Forelimb muscle (tissue), 1 donor: ENCODE measurements at places on chromosomes 1 and 21. TPM values are rescaled to one million over a fixed set of nuclear protein-coding genes. Genes with fewer than 3 reads are reported as not detected.

DNA sequence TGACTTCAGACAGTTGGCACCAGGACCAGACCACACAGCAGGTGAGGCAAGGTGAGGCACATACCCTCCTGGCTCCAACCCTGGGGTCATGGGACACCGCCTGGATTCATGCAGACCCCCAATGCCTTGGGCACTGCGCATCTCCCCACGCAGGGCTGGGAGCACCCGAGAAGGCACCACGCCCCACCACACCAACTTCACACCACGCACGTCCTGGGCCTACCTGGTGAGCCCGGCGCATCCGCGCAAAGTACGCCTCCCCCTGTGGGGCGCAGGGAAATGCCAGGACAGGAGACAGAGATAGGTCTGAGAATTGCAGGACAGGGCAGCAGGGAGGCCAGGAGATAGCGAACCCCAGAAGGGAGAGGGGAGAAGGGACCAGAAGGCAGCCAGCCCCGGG is 58.5 kb downstream of the LDLRAD2 start:
- no peak for DNase-seq

DNA sequence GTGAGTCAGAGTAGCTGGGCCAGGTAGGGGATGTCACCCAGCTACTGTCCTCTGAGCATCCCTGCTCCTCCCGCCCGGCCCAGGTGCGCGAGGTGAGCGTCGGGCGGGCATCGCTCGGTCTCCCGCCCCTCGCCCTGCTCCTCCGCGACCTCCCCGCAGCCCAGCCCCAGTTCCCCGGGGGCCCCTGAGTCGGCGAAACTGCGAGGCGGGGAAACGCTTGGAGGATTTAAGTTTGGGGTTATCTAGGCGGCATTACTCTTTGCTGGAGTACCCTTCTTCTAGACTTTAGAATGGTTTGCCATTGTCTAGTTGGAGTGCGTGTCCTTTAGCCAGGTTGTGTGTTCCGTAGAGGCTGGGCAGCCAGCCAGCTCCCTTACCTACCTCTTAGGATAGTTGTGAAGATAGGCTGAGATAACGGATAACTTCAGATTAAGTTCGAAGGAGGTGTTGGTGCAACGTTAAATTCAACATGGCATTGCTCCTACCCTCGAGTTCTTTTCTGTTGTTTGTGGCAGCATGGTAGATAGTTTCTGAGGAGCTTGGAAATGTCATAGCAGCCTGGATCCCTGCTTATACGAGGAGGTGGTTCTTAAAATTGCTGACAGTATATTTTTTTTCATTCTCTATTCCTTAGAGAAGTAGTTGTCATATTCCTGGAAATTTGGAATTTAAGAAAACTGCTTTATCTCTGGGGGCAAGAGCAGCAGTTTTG is 697 bp downstream of the AGO3 start:
- no peak for DNase-seq

DNA sequence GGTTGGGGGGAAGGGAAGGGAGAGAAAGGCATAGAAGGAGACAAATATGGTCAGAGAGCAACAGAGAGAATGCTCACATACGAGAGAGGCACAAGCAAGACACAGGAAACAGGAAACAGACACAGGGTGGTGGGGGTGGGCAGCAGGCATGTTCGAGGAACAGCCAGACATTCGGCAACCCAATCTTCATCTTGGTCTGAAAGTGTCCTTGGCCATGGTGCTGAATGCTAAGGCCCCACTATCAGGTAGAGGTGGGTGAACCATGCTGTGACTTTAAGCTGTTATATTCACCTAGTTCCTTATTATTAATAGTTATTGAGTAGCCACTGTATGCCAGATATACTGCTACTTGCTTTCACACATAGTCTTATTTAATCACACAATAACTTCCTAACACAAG is 109.2 kb downstream of the DDX20 start:
- DNase-seq, result no peak

DNA sequence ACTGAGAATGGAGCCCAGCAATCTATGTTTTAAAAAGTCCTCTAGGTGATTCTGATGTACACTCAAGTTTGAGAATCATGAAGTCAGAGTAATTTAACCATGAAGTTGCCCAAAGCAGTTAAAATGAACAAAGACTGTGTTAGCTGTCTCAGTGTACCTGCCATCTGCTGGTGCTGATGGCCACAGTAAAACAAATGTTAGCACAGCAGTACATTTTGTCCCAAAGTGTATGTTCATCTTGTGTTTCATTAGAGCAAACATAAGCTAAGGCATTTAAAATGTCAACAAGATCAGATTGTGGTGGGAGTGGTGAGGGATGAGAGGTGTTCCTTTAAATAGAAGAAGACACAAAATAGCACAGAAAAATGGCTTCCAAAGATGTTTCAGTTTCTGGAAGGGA is 31.1 kb downstream of the FYB2 start:
- DNase-seq, result no peak

DNA sequence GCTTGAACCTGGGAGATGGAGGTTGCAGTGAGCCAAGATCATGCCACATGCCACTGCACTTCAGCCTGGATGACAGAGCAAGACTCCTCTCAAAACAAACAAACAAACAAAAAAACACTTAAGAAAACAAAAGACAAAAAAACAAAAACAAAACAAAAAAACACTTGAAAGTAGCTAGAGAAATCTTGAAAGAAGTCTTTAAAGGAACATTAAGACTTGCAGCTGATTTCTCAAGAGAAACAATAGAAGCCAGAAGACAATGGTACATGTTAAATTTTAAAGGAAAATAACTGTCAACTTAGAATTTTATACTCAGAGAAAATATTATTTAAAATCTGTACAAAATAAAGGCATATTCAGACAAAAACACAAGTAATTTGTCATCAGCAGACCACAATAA is 71.3 kb downstream of the HLX start:
- DNase-seq, result no peak

GRCh38 chr1:77465139-77465538 is 183.3 kb downstream of the AK5 start:
- no peak for DNase-seq

DNA sequence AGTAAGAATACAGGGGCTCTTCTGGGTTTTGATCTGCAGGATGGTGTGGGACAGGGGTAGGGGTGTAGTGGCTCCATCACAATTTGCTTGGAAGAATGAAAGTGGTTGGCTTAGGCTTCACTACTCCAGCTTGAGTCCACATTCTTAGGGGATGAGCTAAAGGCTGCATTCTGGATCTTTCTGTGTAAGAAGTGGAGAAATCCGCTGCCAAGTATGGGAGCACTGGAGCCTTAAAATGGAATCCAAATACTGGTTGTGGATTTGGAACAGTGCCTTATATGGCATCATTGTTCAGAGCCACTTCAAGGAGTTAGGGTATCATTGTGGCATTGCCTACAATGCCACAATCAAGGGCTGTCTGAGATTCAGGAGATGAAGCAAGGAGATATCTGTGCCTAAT is 187.1 kb downstream of the LMO4 start:
- DNase-seq, result no peak

DNA sequence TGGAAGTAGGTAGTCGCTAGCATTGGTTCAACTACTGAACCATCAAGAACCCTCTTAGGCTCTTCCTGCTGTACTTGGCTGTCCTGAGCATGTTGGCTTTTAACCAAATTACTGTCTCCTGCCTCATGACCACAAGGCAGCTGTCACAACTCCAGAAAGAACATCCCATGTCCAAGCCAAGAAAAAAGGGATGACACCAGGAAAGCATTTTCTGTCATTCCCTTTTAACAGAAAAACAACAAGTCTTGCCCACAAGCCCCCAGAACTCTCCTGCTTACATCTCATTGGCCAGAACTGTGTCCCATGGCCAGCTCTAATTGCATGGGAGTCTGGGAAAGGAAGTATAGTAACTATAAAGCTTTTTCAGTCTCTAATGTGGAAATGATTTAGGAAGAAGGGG is 2.4 kb upstream of the RNU5D-1 start:
- no peak for DNase-seq

DNA sequence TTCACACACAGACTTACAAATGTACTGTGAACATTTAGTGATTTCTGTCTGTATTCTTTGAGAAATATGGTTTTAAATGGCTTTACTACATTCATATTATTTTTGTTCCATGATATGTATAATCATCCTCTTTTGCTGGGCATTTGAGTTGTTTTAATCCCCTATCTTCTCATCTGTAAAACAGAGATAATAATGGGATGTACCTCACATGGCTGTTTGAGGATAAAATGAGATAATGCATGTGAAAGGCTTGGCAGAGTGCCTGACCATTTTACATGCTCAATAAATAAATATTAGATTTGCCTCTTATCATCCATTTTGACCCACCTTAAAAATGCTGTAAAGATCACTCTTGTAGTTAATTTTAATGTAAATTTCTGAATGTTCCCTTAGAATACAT is 197.2 kb downstream of the C1orf94 start:
- DNase-seq, result no peak

DNA sequence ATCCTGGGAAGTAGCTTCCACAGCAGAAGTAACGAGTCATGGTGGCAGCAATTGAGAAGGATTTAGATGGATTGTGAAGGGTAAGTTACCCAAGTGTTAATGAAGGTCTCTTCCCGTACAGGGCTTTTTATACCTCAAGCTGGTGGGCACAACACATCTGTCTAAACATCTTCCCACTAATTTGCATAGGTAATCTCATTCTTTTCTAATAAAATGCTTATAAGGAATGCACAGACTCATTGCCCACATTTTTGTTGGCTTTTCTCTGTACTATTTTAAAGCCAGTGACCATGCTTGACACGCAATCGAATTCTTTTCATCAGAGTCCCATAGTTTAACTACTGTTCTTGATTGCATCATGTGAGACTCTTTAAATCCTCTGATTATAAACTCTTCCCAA is at the start of gene KRTAP7-1:
Gene KRTAP7-1, minus strand, starts transcription at position 101 of the 400 bp plus-strand sequence. Its CDS starts 61 bp downstream, at position 40.
- DNase-seq, result no peak

- DNase-seq, result no peak
Observed at GRCh38 chr1:55320891-55321290, 105.7 kb upstream of the USP24 start.

DNA sequence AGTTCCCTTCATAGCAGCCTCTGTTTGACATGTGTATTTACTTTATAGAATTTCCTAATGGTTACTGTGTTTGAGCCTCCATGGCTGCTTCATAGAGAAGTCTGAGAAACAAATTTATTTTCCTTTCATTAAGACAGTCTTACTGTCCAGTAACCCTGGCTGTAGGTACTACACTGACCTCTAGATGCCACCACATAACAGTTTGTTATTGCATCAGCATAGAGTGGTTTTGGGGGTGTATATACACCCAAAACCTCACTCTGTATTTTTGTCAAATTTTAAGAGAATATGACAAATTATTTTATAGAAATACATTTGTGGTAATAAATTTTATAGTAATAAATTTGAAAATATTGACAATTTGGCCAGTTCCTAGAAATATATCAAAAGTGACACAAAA is 57.3 kb downstream of the OBSCN start:
- DNase-seq, result no peak

GRCh38 chr1:179206812-179207211 is 22.7 kb downstream of the ABL2 start:
- peak; percentile 51 for DNase-seq

GRCh38 chr21:45482899-45483821 is 59.1 kb downstream of the SLC19A1 start:
- no peak for DNase-seq

NEGR1 gene
- 16.6 TPM for polyA plus RNA-seq

PSRC1 gene
- polyA plus RNA-seq, result 11.9 TPM

TM2D1 gene
- 50.6 TPM for polyA plus RNA-seq

S100A7A gene
- polyA plus RNA-seq, result not detected
